ENCODE measurements at places on chromosomes 1 and 21. TPM values are rescaled to one million over a fixed set of nuclear protein-coding genes. Genes with fewer than 3 reads are reported as not detected.

GRCh38 chr1:229199261-229200243 lies 71.4 kb upstream of the RAB4A start:
- H3K36me3 ChIP-seq, result no peaks in the 10 kb centered on the region
- no peak for DNase-seq
- peaks cover 7% of the 10 kb centered on the region for H3K4me1 ChIP-seq
- H3K27ac ChIP-seq, result no peak overlapping the region

Gene INKA2
- 112 TPM for total RNA-seq

Gene CDA
- total RNA-seq, result not detected

Gene SH2D5
- total RNA-seq, result 1.2 TPM

- no peak overlapping the region for H3K4me3 ChIP-seq
- DNase-seq, result no peak
- H3K4me1 ChIP-seq, result no peaks in the 10 kb centered on the region
- H3K27me3 ChIP-seq, result peaks cover 13% of the 10 kb centered on the region
- no peak overlapping the region for H3K27ac ChIP-seq
These were observed 3.2 kb downstream of the LYPD8 start for GRCh38 chr1:248752161-248753028.

DNA sequence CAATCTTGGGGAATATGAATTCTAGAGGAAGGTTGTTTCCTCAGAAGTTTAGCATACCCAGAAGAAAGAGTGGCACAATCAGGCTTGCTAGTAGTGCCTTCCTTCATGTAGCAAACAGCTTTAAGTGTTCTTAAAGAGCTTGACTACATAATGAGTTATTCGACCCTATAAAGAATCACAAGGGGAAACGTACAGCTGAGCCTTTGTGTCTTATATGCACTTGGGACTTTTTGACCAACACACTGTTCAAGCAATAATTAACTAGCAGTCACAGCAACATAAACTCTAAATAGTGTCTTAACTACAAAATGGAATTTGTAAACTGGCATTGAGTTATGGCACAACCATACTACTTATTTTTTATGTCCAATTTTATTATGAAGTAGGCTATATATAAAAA lies 86.1 kb downstream of the TTLL7 start:
- H3K4me1 ChIP-seq, result peaks cover 2% of the 10 kb centered on the region
- H3K36me3 ChIP-seq, result peaks cover 13% of the 10 kb centered on the region
- H3K27me3 ChIP-seq, result no peaks in the 10 kb centered on the region
- DNase-seq, result no peak

DNA sequence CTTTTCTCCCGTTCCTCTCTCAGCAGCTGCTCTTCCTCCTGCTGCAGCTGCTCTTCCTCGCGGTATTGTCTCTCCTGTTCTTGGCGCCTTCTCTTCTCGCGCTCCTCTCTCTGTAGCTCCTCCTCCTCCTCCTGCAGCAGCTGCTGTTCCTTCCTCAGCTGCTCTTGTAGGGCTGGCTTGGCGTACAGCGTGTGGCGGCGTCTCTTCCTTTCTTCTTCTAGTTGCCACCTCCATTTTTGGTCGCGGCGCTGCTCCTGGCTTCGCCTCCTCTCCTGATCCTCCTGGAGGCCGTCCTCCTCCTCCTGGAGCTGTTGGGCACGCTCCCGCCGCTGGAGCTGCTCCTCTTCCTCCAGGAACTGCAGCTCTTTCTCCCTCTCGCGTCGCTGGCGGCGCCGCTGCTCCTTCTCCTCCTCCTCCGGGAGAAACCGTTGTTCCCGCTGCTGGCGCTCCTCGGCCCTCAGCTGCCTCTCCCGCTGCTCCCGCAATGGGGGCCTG lies 4.8 kb downstream of the TCHH start:
- no peaks in the 10 kb centered on the region for H3K36me3 ChIP-seq
- no peak overlapping the region for H3K4me3 ChIP-seq
- H3K27me3 ChIP-seq, result peaks cover 2% of the 10 kb centered on the region
- peak; percentile 57 for DNase-seq

Gene CHIT1
- total RNA-seq, result 0.10 TPM

Gene HCN3
- total RNA-seq, result 30.5 TPM

Gene CYP2J2
- not detected for total RNA-seq

GRCh38 chr21:21397464-21397863 lies 399.3 kb downstream of the NCAM2 start:
- DNase-seq, result no peak
- H3K36me3 ChIP-seq, result peaks cover 12% of the 10 kb centered on the region
- no peaks in the 10 kb centered on the region for H3K27me3 ChIP-seq
- no peak overlapping the region for H3K4me3 ChIP-seq
- H3K27ac ChIP-seq, result no peak overlapping the region

- no peak for DNase-seq
- no peaks in the 10 kb centered on the region for H3K4me1 ChIP-seq
- H3K27me3 ChIP-seq, result peaks cover 3% of the 10 kb centered on the region
These were observed 5.8 kb downstream of the ANXA9 start for GRCh38 chr1:150987924-150988323.

GRCh38 chr1:171807556-171807955 lies 26.1 kb downstream of the METTL13 start:
- H3K27ac ChIP-seq, result no peak overlapping the region
- no peak overlapping the region for H3K4me3 ChIP-seq
- DNase-seq, result no peak
- peaks cover 1% of the 10 kb centered on the region for H3K27me3 ChIP-seq
- no peaks in the 10 kb centered on the region for H3K36me3 ChIP-seq
- H3K4me1 ChIP-seq, result no peaks in the 10 kb centered on the region

DNA sequence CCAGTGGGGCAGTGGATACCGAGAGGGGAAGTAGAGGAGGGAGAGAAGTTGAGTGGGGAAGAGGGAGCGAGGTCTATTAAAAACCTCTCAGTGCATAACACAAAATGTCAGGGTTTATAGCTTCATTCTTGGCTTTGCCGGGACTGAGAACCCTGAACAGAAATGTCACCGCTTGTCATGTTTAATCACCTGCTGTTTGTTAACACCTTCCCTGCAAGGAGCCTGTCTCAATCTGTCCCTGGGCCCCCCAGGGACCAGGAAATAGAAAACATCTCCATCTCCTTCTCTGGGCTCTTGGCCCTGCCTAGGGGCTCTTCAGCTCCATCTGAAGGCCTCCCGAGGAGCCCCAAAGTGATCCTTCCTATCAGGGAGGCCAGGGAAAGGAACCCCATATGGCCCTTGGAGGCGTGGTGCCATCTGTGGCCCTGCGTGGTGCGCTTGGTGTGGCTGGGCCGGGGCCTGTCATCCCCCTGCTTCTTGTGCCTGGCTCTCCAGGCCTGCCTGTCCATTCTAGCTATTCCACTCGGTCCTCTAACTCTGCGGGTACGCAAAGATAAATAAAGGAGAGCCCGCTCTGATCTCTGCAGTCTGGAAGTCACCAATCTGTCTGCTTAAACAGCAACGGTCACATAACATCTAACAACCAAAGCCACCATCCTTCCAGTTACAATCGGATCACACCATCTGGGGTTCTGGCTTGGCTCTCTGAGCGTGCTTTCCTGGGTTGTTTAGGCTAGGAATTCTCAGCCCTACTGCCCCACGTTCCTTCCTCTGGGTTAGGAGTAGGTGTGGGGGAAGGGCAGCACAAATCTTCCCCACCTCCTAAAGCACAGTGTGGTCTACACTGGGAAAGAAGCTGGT lies 113.8 kb downstream of the CASZ1 start:
- H3K27ac ChIP-seq, result peak overlapping the region; percentile 88
- DNase-seq, result no peak
- no peaks in the 10 kb centered on the region for H3K36me3 ChIP-seq
- peak overlapping the region; percentile 67 for H3K4me3 ChIP-seq
- H3K4me1 ChIP-seq, result peaks cover 52% of the 10 kb centered on the region
- H3K27me3 ChIP-seq, result peaks cover 12% of the 10 kb centered on the region

GRCh38 chr1:22645931-22646330 lies 2.5 kb downstream of the C1QC start:
- peaks cover 12% of the 10 kb centered on the region for H3K27me3 ChIP-seq
- H3K4me1 ChIP-seq, result peaks cover 11% of the 10 kb centered on the region
- no peak overlapping the region for H3K27ac ChIP-seq
- no peak overlapping the region for H3K4me3 ChIP-seq

DNA sequence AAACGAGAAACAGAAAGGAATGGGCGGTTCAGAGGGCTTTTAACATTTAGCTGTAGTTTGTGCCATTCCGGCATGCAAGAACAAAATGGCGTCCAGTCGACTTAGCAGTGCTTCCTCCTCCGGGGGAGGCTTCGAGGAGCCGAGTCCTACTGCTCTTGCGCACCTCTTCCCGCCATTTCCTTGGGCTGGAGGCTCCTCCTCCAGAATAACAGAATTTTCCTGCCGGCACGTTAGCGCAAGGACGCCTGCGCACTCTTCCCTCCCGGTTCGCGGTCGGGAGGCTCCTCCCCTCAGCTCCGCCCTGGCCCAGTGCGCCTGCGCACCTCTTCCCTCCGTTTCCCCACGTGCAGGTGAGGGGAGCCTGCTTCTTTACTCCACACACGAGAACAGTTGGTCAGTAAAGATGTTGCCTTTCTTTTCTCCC lies 1.0 kb downstream of the DMRTB1 start:
- H3K27ac ChIP-seq, result no peak overlapping the region
- H3K27me3 ChIP-seq, result no peaks in the 10 kb centered on the region
- no peak overlapping the region for H3K4me3 ChIP-seq
- no peaks in the 10 kb centered on the region for H3K36me3 ChIP-seq

Gene S100A7
- total RNA-seq, result not detected

GRCh38 chr21:35838350-35838749 lies 222.0 kb downstream of the SETD4 start:
- H3K27ac ChIP-seq, result no peak overlapping the region
- peaks cover 2% of the 10 kb centered on the region for H3K27me3 ChIP-seq
- H3K4me1 ChIP-seq, result peaks cover 3% of the 10 kb centered on the region
- no peak for DNase-seq
- H3K36me3 ChIP-seq, result no peaks in the 10 kb centered on the region
- no peak overlapping the region for H3K4me3 ChIP-seq

Gene AGT
- 6.3 TPM for total RNA-seq

- H3K27ac ChIP-seq, result no peak overlapping the region
- no peaks in the 10 kb centered on the region for H3K36me3 ChIP-seq
- H3K4me3 ChIP-seq, result no peak overlapping the region
- DNase-seq, result no peak
- no peaks in the 10 kb centered on the region for H3K4me1 ChIP-seq
These were observed 8.6 kb downstream of the UBE2U start for GRCh38 chr1:64212031-64212430.

DNA sequence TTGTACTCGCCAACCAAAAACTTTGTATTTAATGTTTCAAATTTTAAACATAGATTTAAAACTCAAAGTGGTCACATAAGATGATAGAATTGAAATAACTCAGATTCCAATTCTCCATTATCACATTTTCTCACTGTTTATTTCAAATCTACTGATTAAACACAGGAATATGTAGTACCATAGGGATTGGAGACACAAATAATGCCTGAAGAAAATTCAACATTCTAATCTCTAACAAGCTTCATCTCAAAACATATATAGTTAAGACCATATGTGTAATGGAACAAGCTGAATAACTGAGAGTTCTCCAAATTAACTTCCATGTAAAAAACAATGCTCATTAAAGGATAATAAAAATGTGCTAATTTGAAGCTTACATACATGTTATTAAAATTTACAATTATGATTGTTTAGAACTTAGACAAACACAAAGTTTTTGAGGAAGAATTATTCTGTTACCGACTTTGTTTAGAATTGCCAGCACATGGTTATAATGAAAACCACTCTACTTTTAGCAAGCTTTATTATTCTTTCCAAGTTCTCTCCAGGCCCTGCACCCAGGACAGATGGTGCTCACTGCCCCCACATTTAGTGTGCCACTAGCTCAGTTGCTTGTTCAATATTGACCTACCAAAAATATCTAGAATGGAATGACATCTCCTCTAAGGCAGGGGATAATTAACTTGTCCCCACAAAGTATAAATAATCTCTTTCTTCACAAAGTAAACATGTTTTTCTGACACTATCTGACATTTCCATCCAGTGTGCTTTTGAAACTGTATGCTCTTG lies 467.2 kb downstream of the TTLL7 start:
- H3K27me3 ChIP-seq, result no peaks in the 10 kb centered on the region
- no peak overlapping the region for H3K4me3 ChIP-seq
- H3K4me1 ChIP-seq, result no peaks in the 10 kb centered on the region
- peak overlapping the region; percentile 3 for H3K27ac ChIP-seq
- DNase-seq, result no peak

- no peaks in the 10 kb centered on the region for H3K27me3 ChIP-seq
- no peak for DNase-seq
- no peak overlapping the region for H3K4me3 ChIP-seq
- H3K4me1 ChIP-seq, result peaks cover 11% of the 10 kb centered on the region
- H3K27ac ChIP-seq, result no peak overlapping the region
These were observed 27.9 kb downstream of the DIP2A start for GRCh38 chr21:46486481-46487126.

GRCh38 chr1:12296623-12297022 lies 66.8 kb downstream of the VPS13D start:
- no peak overlapping the region for H3K4me3 ChIP-seq
- no peak for DNase-seq
- no peaks in the 10 kb centered on the region for H3K36me3 ChIP-seq
- H3K27me3 ChIP-seq, result no peaks in the 10 kb centered on the region
- no peak overlapping the region for H3K27ac ChIP-seq

GRCh38 chr1:56814205-56814604 lies 5.0 kb downstream of the FYB2 start:
- H3K4me1 ChIP-seq, result no peaks in the 10 kb centered on the region
- no peaks in the 10 kb centered on the region for H3K27me3 ChIP-seq
- no peak for DNase-seq
- H3K36me3 ChIP-seq, result no peaks in the 10 kb centered on the region
- no peak overlapping the region for H3K27ac ChIP-seq

Gene NUDT4B
- total RNA-seq, result not detected
